ENCODE measurements at places on chromosomes 16 and 17.

DNA sequence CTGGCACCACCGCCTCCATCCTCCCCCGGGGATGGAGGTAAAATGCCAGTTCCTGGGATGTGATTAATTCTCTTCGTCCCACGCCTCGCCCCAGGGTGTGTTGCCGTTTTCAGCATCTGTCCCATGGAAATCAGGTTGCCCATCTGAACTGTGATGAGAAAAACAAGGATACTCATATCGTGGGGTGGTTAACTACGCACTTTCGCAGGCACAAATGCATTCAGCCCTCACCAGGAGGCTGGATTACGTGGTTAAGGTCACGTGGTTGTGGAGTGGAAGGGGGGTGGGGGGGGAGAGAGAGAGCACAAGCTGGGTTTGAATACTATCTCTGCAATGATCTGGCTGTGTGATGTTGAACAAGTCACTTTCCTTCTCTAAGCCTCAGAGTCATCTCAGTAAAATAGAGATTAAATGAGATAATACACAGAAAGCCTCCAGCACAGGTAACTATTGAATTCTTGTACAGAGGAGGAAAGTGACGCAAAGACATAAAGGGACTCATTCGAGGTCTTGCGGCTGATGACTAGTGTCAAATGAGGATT, 74.7 kb downstream of the BMERB1 start:
- no peak for DNase-seq

DNA sequence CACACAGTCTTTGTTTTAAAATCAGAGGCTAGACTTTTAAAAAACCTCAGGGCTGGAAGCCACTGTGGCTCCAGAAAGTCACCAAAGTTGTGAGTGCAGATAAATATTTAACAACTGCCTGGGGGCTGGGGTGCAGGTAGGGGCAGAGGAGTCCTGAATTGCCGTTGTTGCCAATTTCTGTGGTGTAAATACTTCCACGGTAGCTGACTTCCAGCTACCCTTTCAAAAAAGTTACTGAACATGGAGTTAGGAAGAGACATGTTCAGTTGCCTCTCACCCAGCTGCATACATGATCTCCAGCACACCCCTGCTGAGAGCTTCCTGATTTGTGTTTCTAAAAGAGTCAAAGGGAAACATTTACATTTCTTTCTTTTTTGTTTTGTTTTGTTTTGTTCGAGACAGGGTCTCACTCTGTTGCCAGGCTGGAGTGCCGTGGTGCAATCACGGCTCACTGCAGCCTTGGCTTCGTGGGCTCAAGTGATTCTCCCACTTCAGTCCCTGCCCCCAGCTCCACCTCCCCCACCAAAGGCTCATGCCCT, 58.7 kb downstream of the PLXDC1 start:
- DNase-seq: no peak

- no peak for DNase-seq
Measured at GRCh38 chr16:55563797-55564196, 2.7 kb upstream of the CAPNS2 start.

- no peak for DNase-seq
Measured at GRCh38 chr17:31313982-31314781, at the start of gene EVI2B. Gene EVI2B (minus strand): TSS chr17:31314054. CDS start chr17:31305609, 8,445 bp downstream.

DNA sequence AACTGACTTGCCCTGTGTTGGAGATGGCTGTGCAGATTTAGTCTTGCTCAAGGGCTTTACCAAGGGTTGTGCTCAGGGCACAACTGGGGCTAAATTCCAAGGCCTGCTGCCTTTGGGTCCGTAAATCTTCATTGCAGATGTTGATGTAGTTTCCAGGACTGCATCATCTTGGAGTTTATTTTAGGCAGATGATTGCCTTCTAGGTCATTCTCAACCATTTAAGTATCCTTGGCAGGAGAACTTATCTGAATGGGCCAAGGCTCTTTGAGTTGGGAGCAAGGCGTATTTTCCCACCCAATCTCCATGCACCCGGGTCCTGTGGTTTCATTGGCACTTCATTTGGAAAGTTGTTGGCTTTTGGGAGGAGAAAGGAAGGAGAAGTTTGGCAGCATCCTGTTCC, 200.3 kb downstream of the MSI2 start:
- DNase-seq: no peak

GRCh38 chr16:48184681-48185080, 28.9 kb upstream of the ABCC12 start:
- no peak for DNase-seq

GRCh38 chr16:81830845-81831540, 51.9 kb downstream of the PLCG2 start:
- DNase-seq: no peak

All from stimulated activated CD8-positive, alpha-beta memory T cell treated with anti-CD3 and anti-CD28 coated beads, Interleukin-15, amount 100 ng/mL, for 24 hours (primary cell).